ENCODE measurements at places on chromosomes 1 and 21.

DNA sequence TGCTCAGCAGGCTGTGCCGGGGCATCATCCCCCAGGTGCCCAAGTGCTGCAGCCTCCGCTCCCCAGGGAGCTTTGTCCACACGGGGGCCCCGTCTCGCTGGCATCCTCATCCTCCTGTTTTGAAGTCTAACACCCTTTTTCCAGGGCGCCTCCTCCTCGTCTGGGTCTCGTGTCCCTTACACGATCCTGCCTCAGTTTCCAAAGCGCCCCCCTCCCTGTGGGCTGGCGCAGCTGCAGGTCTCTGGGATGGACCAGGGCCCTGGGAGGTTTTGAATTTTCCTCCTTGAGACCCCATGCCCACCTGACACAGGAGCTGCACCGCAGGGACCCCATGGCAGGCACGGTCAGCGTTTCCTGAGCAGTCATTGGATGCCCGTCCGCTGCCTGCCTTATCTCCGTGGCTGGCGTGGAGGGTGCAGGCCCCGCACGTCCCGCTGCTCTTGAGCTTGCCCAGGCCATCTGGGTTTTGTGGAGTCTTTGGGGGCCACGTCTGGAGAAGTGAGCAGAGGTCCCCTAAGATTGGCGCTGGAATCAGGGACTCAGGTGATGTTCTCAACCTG lies 37.4 kb upstream of the DIP2A start:
- DNase-seq = no peak

- no peak for DNase-seq
Observed at GRCh38 chr1:167486090-167486824, 32.1 kb downstream of the CD247 start.

- DNase-seq = no peak
Observed at GRCh38 chr1:153404768-153405167, 11.6 kb upstream of the S100A7A start.

DNA sequence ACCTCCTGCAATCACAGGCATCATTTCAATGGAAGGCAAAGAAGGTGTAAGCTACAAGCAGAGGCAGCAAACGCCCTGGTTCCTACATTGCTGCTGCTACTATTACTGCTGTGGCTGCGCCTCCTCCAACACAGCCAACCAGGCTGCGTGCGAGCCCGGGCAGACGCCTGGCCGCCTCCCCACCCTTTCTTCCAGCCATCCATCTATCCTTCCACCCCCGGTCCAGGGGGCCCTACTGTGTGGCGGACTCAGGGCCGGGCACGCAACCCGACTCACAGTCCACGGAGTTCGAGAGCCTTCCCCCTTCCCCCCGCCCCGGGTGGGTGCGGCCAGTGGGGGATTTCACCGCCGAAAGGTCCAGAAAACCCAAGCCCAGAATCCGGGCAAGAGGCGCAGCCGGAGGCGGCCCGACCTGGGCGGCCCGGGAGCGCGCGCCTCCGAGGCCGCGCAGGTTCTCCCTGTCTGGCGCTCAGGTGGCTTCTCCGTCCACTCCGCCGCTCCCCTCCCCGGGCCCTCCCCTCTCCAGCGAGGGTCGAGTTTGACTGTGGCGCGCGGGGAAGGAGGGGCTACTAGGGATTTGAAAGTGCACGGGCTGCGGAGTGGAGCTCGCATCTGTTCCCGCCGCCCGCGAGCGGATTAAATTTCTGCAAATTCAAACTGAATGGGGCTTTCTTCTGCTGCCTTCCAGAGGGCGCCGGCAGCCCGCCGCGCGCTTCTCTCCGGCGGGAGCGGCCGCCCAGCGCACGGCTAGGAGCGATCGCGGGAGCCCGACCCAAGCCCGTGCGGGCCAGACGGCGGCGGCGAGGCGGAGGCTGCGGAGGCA lies at the start of gene HUNK:
Gene HUNK, plus strand, starts transcription at position 569 of the 823 bp plus-strand sequence. CDS start 655 bp downstream, outside the sequence.
- DNase-seq = peak; percentile 51

GRCh38 chr1:209657140-209657879 lies 5.1 kb upstream of the LAMB3 start:
- peak; percentile 38 for DNase-seq

- peak; percentile 94 for DNase-seq
Observed at GRCh38 chr1:19240673-19241538, 10.4 kb downstream of the EMC1 start.

DNA sequence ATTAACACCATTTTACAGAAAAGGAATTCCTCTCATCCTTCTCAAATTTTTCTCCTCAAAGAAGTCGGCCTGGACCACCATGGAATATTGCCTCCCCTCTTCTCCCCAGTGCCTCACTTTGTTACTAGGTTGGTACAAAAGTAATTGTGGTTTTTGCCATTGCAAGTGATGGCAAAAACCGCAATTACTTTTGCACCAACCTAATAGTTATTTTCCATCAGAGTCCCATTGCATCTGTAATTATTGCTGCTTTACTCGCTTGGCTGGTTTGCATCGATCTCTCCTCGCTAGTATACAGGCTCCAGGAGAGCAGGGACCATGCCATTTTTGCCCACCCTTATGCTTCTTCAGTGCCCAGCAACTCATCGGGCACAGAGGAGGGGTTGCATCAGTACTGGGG lies 963 bp upstream of the C1orf94 start:
- DNase-seq = no peak

DNA sequence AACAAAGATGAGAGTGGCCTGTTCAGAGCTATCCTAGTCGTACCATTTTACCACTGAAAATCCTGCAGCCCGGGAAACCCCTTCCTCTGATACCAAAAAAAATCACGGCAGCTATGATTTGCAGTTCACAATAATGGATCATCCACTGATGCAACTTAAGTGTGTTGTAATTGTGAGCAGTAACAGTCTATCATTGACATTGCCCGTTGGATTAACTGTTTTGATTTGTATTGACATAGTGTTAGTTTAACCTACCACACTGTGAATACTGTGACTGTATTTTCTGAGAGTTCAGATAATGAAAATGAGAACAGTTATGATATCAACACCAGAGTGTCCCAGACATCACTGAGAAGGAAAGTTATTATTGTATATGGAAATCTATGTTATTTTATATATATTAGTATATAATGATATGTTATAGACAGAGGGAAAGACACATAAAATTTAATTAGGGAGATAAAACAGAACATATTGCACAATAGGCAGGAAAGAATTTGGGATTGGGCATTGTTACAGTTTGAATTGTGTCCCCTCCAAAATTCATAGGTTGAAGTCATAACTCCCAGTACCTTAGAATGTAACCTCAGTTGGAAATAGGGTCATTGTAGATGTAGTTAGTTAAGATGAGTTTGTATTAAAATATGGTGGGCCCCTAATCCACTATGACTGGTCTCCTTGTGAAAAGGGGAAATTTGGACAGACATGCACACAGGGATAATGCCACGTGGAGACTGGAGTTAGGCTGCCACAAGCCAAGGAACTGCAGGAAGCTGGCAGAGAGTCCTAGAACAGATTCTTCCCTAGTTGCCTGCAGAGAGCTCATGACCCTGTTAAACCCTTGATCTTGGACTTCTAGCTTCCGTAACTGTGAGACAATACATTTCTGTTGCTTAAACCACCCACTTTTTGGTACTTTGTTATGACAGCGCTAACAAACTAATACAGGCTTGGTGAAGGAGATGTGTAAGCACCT lies 54.4 kb downstream of the TLCD4 start:
- no peak for DNase-seq

All from AG08395 (cell line).